ENCODE measurements at places on chromosomes 3 and 15. TPM values are rescaled to one million over a fixed set of nuclear protein-coding genes. Genes with fewer than 3 reads are reported as not detected.

Gene FEZF2
- total RNA-seq, result not detected

Gene TIPIN
- 78.4 TPM for total RNA-seq

Gene SLC22A14
- total RNA-seq, result not detected

Gene TMEM212
- not detected for total RNA-seq

Gene ALCAM
- 21.7 TPM for total RNA-seq

Gene PODXL2
- 1.7 TPM for total RNA-seq

Gene CPNE9
- total RNA-seq, result not detected

Gene RPL15
- 2,473 TPM for total RNA-seq

Gene CLDN16
- not detected for total RNA-seq

DNA sequence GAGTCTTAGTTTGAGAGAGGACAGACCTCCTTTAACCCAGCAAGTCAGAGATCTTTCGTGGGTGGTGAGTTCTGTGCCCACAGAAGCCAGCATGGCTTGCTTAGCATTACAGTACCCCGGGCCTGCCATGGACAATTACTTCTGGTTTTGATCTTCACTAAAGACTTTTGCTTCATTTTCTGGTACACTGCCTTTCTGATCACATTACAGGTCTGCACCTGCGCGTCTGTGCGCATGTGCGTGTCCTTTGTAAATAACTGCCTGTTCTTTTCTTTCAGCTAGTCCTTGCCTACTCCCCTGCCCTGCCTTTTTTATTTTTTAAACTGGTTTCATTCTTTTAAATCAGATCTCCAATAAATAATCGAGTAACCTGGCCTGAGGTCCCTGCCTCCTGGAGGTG, 57.1 kb upstream of the CMTM8 start:
- DNase-seq, result no peak
- H3K4me3 ChIP-seq, result no peak overlapping the region

- no peaks in the 10 kb centered on the region for H3K36me3 ChIP-seq
- peak overlapping the region; percentile 92 for H3K4me3 ChIP-seq
- no peak overlapping the region for H3K27ac ChIP-seq
- H3K4me1 ChIP-seq, result peaks cover 16% of the 10 kb centered on the region
Observed at GRCh38 chr15:69161878-69162213, 1.4 kb downstream of the GLCE start.

GRCh38 chr3:124078953-124079911, 87.3 kb upstream of the ROPN1 start:
- H3K4me3 ChIP-seq, result no peak overlapping the region
- DNase-seq, result peak; percentile 4
- H3K4me1 ChIP-seq, result no peaks in the 10 kb centered on the region
- peaks cover 6% of the 10 kb centered on the region for H3K27me3 ChIP-seq
- H3K36me3 ChIP-seq, result no peaks in the 10 kb centered on the region

GRCh38 chr3:14439501-14440167, 37.2 kb downstream of the SLC6A6 start:
- no peak overlapping the region for H3K4me3 ChIP-seq
- peaks cover 9% of the 10 kb centered on the region for H3K36me3 ChIP-seq
- H3K27ac ChIP-seq, result no peak overlapping the region
- DNase-seq, result no peak

GRCh38 chr3:45758871-45759270, 37.5 kb downstream of the SLC6A20 start:
- no peaks in the 10 kb centered on the region for H3K36me3 ChIP-seq
- H3K4me3 ChIP-seq, result no peak overlapping the region
- no peak for DNase-seq
- peaks cover 3% of the 10 kb centered on the region for H3K27me3 ChIP-seq
- peaks cover 2% of the 10 kb centered on the region for H3K4me1 ChIP-seq
- no peak overlapping the region for H3K27ac ChIP-seq

DNA sequence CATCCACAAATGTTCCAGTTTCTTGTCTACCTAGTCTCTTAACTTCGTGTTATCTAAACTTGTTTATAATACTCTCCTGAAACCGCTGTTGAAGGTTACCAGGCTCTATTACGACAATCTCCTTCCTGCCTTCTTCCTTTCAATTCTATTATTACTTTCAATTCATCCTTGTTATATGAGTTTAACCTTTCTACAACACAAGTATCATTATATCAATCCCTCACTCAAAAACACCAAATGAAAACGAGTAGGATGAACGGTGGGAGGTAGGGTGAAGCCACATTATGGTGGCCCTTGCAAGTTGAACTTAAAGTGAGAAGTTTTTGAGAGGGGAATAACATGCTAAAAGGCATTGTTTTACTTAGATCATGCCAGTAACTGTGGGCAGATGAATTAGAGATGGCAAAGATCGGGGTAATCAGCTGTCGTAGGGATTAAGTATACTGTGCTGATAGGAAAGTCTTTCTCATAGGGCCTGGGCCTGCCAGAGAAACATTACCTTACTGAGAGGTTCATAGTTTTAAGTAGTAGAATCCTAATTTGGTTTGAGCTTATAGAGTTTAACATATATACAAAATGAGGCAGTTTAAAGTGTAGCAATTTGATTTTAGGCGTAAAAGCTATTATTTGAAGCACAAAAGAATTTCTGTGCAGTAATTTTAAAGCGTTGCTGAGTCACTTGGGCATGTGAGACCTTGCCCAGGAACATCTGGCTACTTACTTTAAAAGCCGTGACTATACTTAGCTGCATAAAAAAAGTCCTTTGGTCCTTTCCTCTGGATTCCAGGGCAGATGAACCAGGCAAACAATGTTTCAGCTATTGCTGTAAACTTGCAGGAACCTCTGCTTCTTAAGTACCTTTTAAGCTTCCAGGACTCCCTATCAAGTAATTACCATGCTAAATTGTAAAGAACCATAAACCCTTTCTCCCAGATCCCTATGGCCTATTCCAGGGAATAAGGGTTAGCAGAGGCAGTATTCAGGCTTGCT, 3.3 kb upstream of the CEP97 start:
- H3K36me3 ChIP-seq, result no peaks in the 10 kb centered on the region
- no peaks in the 10 kb centered on the region for H3K27me3 ChIP-seq
- peak overlapping the region; percentile 81 for H3K27ac ChIP-seq

GRCh38 chr3:23747841-23748240, 57.9 kb upstream of the UBE2E1 start:
- H3K4me3 ChIP-seq, result no peak overlapping the region
- no peak overlapping the region for H3K27ac ChIP-seq
- no peaks in the 10 kb centered on the region for H3K36me3 ChIP-seq

- no peak overlapping the region for H3K27ac ChIP-seq
- H3K27me3 ChIP-seq, result peaks cover 6% of the 10 kb centered on the region
- H3K4me3 ChIP-seq, result no peak overlapping the region
- H3K4me1 ChIP-seq, result no peaks in the 10 kb centered on the region
- H3K36me3 ChIP-seq, result no peaks in the 10 kb centered on the region
Observed at GRCh38 chr15:45729141-45729540, 94.3 kb downstream of the SQOR start.

- no peak overlapping the region for H3K27ac ChIP-seq
- H3K27me3 ChIP-seq, result peaks cover 17% of the 10 kb centered on the region
- no peaks in the 10 kb centered on the region for H3K4me1 ChIP-seq
- H3K36me3 ChIP-seq, result no peaks in the 10 kb centered on the region
Observed at GRCh38 chr3:107826727-107827126, 264.1 kb downstream of the CD47 start.

GRCh38 chr3:49793486-49794085, 6.1 kb downstream of the CDHR4 start:
- no peak for DNase-seq
- no peaks in the 10 kb centered on the region for H3K36me3 ChIP-seq
- H3K4me3 ChIP-seq, result no peak overlapping the region
- no peak overlapping the region for H3K27ac ChIP-seq
- peaks cover 7% of the 10 kb centered on the region for H3K4me1 ChIP-seq
- no peaks in the 10 kb centered on the region for H3K27me3 ChIP-seq

GRCh38 chr3:194685718-194686413, at the start of gene FAM43A:
Gene FAM43A (plus strand): TSS chr3:194685883. CDS start chr3:194686827, 944 bp downstream.
- H3K36me3 ChIP-seq, result no peaks in the 10 kb centered on the region
- H3K4me3 ChIP-seq, result peak within 1 kb of the TSS; percentile 78
- H3K4me1 ChIP-seq, result peaks cover 59% of the 10 kb centered on the region
- peaks cover 27% of the 10 kb centered on the region for H3K27me3 ChIP-seq
- DNase-seq, result peak; percentile 79

DNA sequence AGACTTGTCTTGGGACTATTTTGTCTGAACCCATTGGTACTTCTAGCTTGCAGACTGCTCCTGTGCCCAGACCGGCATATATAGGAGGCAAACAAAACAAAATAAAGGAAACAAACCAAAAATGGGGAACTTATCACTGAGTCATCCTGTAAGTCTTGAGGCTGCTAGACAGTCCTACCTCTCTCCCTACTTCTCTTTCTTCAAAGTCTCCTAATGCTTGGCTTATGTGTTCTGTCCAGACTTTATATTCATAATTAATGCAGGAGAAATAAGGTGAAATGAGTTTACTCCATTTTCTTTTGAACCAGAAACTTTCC, 266.2 kb downstream of the ZNF385D start:
- H3K4me1 ChIP-seq, result no peaks in the 10 kb centered on the region
- no peak for DNase-seq
- H3K4me3 ChIP-seq, result no peak overlapping the region
- H3K27me3 ChIP-seq, result no peaks in the 10 kb centered on the region
- H3K27ac ChIP-seq, result no peak overlapping the region

Measured in activated naive CD8-positive, alpha-beta T cell treated with anti-CD3 and anti-CD28 coated beads for 36 hours (primary cell).